ENCODE measurements at places on chromosomes 16 and 17.

DNA sequence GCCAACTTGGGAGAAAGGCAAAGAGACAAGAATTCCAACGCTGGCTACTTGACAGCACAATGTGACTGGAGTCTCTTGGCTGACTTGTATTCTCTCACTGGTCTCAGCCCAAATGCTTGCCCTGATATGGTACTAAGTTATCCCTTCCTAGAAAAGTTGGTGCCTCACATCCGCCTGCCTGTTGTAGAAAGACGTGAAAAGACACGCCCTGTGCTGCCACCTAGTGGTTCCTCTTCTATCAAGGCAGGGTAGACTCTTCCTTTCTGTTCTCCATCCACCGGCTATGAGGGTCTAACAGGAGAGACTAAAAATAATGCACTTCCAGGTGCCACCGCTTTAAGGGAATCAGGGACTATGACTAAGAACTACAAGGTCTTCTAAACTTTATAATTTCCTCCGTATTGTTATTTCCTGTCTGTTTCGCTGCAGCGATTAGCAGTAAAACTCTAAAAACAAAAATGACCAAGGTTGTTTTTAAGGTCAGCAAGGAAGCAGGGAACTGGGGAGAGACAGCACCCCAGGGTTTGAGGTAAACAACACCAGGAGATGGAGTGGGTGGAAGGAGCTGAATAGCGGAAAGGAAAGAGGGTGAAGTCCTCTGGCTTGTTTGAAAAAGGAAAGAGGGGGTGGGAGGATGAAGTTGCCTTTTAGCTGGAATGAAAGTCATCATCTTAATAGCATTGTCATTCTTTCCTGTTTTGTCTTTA is 109.5 kb downstream of the YPEL2 start:
- peak; percentile 91 for DNase-seq

DNA sequence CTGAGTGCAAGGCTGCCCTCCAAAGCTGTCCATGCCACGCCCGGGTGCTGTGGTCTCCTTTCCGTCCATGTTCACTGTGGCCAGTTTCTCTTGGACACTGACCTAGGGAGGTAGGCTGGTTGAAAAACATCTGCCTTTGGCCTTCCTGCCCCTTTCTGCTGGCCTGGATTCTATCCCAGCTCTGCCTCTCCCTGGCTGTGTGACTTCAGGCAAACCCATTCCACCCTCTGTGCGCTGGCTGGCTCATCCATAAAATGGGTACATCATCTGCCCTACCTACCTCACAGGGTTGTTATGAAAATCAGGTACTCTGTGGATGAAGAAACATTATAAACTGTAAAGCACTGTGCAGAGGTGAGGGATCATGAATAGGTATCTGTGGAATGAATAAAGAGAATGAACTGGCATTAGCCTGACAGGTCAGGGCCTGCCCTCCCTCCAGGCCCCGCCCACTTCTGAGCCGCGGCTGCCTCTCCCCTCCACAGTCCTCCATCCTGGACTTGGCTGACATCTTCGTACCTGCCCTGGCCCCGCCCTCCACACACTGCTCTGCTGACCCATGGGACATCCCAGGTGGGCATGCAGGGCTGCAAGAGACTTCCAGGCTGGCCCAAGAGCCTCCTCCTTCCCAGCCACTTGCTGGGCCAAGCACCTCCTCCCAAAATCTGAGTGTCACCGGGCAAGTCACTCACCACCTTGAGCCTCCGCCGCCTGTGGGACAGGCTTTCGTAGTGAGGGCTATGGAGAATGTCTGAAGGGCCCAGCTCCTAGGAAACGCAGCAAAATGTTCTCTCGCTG is 7.0 kb upstream of the SPATA20 start:
- DNase-seq = no peak

DNA sequence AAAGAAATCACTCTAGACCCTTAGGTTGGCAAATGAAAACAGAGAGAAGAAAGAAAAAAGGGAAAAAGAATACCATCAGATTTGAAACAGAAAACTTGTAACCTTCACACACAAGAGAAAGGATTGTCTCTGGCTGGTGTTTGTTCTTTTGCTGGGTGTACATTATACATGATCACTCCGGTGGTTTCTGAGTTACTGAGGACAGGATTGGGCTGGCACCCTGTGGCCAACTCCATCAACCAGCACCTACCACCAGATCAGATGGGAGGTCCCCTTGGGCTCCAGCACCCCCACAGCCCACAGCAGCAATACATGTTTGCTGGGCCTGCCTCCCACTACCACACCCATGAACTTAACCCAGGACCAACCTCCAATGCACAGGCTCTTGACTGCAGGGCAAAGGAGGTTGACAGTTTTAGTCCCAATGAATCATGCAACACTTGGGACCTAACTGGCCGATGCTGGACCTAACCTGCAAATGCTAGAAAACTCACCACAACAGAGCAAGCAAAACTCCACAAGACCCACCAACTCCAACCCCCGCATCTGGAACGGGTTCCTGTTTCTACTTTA is 308.3 kb downstream of the SOX9 start:
- DNase-seq = no peak

DNA sequence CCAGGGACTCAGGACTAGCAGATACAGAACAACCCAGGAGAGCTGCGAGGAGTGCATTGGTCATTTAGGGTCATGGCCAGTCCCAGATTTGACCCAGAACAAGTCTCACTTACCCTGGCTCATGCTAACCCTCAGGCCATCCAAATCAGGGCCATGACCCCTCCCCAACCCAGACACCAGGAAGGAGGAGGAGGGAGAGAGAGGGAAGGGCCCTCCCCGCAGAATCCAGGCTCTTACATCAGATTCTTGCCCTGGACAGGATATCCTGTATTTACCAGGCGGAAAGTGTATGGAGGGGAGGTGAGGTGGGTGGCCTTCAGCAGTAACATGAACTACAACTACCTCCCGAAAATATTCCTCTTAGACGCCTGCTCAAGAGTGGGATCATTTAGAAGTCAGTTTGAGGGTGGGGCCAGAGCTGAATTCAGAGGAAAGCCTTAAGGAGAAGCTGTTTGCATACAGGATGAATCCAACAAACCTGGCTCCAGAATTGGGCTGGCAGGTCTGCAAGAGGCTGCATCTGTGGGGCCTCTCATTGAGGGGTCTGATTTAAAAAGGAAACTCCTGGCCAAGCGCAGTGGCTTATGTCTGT is 2.1 kb downstream of the VAT1 start:
- no peak for DNase-seq

- no peak for DNase-seq
Measured at GRCh38 chr16:83847371-83848225, 39.8 kb downstream of the HSBP1 start.

DNA sequence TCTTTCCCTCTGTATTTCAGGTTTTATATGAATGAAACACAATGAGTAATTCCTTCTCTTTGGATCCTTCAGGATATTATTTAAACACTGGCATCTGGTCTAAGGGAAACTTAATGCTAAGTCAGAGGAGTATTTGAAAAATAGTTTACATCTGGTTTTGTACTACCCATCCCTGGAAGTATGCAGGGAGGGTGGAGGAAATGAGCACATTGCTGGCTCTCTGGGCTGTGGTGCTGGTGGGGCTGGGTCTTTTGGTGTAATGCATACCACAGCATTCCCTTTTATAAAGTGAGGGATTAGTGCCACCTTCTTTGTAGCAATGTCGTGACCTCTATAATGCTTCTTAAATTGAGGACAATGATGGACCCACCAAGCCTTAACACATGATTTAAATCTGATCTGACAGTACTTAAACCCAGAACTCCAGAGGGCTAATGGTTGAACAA is 105.5 kb upstream of the AXIN2 start:
- DNase-seq = peak; percentile 67

DNA sequence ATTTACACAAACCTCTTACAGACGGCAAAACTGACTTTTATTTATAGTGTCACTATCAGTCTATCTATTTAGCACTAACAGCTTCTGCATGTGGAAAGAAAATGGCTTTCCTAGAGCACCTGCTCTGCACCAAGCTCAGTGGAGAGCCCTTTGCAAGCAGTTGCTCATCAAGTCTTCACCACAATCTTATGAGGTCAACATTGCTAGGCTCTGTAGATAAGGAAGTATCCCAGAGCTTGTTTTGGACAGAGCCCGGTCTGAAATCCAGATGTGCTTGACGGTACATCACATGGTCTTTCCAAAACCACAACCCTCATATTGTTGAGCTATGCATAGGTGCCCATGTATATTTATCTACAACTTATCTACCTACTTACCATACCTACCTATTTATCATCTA is 572.7 kb upstream of the CDH5 start:
- DNase-seq = no peak

Data from neuronal stem cell (in vitro differentiated cells).